ENCODE measurements at places on chromosomes 4 and X. TPM values are rescaled to one million over a fixed set of nuclear protein-coding genes. Genes with fewer than 3 reads are reported as not detected.

- no peak for DNase-seq
These were observed 535.1 kb downstream of the FAT4 start for GRCh38 chr4:125849869-125850268.

DNA sequence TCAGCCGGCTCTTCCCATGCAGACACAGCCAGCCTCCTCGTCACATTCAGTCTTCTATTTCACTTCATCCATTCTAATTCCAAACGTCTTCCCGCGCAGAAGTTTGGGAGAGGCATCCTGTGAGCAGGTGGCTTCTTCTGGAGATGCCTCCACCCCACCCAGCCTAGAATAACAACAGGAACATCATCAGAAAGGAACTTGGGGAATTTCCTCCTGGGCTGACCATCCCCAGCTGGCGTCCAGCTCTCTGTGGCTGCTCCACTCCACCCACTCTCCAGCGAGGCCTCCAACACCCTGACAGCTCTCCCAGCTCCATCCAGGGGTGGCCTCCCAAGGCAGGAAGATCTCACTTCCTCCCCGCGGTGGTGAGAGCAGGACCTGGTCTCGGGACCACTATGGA is 5.5 kb upstream of the C4orf50 start:
- no peak for DNase-seq

- no peak for DNase-seq
These were observed 973 bp downstream of the ADAMTS3 start for GRCh38 chr4:72567821-72568675.

- no peak for DNase-seq
These were observed 71.9 kb downstream of the MAGEB17 start for GRCh38 chrX:16239211-16239610.

- peak; percentile 74 for DNase-seq
These were observed 4.7 kb downstream of the HS3ST1 start for GRCh38 chr4:11424000-11424399.

DNA sequence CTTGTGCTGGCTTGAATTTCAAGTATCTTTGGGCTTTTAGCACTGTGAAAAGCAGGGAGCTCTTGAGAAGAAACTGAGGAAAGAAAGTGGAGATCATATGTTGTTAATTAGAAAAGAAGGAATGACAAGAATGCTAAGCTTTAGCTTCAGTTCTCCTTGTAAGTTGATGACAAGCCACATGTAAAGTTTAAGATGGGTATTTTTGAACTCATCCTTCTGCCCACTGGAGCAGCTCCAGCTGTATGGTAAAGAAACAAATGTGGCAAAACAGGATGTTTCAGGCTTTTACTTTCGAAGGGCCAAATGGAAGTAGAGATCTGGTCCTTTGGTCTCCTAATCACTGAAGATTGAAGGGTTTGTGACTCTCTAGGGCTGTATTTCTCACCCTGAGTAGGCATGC is 137.8 kb downstream of the GUCY2F start:
- DNase-seq, result no peak

DNA sequence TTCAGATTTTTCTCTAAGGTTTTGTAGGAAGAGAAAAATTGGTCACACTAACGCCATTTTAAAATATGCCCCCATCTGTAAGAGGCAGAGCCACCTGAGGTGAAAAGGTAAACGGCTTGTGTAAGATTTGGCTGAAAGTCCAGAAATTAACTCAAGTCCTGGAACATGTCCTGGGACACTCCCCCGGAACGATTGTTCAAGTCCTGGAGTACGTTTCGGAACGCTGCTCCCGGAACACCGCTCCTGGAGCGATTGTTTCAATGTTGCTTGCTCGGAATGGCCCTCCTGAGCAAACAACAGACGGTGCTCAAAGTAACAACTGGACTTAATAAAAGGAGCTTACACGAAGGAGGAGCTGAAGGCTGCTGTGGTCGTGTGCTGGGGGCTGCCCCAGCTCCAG is 796.5 kb upstream of the SLIT2 start:
- no peak for DNase-seq

DNA sequence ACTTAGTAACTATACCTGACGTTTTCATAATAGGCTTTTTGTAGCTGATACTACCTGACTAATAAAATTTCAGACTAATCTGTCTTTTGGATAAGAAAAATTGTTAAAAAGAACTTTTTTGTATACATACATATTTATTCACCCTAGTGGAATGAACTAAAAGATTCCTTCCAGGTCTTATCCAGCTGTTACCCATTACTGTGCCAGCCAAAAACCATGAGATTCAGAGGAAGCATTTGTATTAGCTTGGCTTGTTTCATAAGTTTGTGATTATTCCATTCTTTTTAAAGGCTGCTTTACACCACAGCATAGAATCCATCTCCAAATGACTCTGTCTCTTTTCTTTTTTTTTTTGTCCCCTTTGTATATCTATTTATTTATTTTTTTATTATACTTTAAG is 149.4 kb downstream of the FAT4 start:
- DNase-seq, result no peak

GRCh38 chr4:30821859-30822612 is 101.9 kb downstream of the PCDH7 start:
- no peak for DNase-seq

DNA sequence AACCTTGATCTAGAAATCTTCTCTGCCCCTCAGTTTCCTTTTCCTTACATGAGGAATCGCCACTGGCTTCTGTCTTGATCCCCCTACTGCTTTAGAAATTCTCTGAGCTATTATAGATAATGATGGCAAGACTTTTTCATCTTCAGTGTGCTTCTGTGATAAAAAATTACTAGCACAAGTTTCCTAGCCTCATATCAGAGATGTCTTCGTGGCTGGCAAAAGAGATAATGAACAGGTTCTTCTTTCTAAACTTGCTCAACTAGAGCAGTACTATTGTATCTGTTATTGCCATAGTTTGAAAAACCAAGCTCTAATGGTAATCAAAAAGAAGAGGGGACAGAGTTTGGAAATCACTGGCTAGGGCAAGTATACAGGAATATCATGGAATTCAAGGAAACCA is 4.1 kb upstream of the PDGFC start:
- no peak for DNase-seq

DNA sequence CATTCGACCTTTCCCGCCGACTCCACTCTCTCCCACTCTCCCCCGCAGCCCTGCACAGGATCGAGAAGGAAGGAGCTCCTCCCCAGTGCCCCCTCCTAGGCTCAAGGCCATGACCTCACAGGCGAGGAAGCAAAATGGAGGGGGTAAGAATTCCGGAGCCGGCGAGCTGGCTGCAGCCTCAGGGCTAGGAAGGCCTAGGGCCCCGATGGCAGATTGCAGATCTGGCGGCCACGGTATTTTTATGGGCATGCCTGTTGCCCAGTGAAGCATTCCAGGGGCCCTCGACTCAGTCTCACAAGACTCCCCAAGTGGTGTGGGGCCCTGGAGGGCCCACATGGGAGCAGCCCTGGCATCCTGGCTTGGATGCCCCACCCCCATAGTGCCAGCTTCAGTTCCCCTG is 942 bp upstream of the L1CAM start:
- no peak for DNase-seq

DNA sequence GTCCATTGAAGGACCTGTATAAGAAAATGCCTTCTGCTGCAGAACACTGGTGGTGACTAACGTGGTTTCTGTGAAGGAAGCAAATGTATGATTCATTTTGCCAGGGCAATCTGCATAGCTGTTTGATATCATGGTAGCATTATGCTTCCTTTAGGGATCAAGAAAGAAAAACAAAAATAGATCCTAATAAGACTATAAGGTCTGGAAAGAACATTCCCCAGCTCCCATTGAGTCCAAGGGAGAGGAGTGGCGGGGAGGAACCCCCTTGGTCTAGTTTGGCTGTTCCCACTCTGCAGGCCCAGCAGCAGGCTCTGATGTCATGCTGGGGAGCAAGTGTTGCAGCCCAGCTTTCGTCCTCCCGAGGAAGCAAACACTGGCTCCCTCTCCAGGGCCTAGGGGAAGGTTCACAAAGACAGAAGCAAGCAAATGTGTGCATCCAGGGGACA is 154.5 kb upstream of the GALNT7 start:
- no peak for DNase-seq

GRCh38 chrX:2691543-2692220 is 587 bp downstream of the CD99 start:
- DNase-seq, result peak; percentile 67

- DNase-seq, result no peak
These were observed 354.9 kb downstream of the KCNIP4 start for GRCh38 chr4:21593671-21594001.

DNA sequence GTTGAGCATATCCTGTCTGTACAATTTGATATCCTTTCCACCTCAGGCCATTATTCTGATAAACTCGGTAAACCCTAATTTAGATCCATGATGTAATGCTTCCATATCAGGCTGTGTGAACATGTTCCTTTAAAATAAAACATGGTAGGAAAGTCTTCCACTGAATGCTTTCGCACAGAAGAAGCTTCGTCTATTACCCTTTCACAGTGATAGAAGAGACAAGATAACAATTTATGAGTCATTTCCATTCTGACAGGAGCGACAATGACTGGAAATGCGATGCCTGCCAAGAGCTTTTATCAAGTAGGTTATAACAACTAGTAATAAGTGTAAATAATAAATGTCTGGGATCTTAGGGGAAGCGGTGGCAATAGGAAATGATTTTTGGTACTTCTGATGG is 98.8 kb downstream of the TTC29 start:
- no peak for DNase-seq

- DNase-seq, result no peak
These were observed 79.2 kb upstream of the ATOH1 start for GRCh38 chr4:93749292-93749761.

DNA sequence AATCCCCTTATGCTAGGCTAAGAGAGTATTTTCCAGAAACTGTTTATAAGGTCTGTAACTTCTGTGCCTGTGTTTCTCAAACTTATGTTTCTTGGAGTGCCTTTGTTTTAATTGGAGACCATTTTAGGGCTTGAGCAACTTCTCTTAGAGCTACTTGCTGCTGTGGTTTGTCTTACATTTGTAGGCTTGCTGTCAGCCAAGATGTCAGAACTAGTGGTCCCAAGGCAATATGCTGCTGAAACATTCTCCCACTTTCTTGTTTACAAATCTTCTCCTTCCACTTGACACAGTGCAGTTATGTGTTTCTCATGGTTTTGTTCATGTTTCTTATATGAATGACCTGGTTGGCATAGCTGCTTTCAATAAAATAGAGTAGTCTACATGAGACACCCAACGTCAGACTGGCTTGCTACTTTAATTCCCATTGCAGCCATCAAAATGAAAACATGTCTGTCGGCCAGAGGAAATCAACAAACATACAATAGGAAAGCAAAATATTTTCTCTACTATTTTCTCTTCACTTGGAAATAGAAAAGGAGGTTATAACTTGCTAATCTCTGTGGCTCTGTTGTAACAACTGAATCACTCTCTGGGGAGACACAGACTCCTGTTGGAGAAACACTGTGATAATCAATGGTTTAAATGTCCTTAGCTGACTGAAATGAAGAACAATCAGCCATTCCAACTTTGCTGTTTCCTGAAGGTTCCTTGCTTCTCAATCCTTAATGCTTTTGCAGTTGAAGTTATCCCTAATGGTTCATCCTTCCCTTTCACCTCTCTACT is 426.4 kb downstream of the PDGFC start:
- DNase-seq, result no peak

- no peak for DNase-seq
These were observed 30.8 kb downstream of the SLITRK2 start for GRCh38 chrX:145848448-145848847.

- no peak for DNase-seq
These were observed 182.1 kb downstream of the EVC2 start for GRCh38 chr4:5526080-5526846.

DNA sequence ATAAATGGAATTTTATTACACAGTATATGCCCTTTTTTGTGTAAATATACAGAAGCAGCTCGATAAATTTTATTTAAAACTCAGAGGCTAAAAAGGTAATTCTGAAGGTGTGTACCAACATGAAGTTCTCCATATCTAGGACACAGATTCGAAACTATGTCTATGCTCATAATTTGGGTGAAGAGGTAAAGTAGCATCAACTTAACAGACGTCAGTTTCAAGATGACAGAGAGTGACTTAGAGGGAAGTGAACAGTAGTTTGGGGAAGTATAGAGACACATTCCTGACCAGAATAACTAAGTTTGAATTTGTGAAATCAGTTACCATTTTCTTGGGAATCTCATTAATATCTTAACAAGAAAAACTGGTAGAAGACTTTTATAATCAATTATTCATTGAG is 2493.3 kb downstream of the ARAP2 start:
- no peak for DNase-seq

- DNase-seq, result no peak
These were observed 2.3 kb downstream of the SOWAHB start for GRCh38 chr4:76895619-76896018.

- DNase-seq, result no peak
These were observed 230.8 kb upstream of the FTHL17 start for GRCh38 chrX:31302573-31303075.

GRCh38 chrX:81286608-81287007 is 84.7 kb downstream of the SH3BGRL start:
- no peak for DNase-seq

DNA sequence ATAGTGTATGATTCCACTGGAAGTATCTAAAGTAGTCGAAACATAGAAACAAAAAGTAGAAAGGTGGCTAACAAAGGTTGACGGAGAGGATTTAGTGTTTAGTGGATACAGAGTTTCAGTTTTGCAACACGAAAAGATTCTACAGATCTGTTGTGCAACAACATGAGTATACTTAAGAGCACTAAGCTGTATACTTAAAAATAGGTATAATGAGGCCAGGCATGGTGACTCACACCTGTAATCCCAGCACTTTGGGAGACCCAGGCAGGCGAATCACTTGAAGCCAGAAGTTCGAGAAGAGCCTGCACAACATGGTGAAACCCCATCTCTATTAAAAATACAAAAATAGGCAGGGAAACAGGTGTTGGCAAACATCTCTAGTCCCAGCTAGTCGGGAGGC is 7.9 kb upstream of the ATRX start:
- no peak for DNase-seq

GRCh38 chr4:10643600-10644425 is 40.8 kb downstream of the CLNK start:
- no peak for DNase-seq

TMPRSS11A gene
- not detected for total RNA-seq

BCAP31 gene
- total RNA-seq, result 99.7 TPM

MAGEA1 gene
- 31.6 TPM for total RNA-seq
